Activated gamma-delta T cell treated with anti-CD3 and anti-CD28 coated beads, Interleukin-2, amount 50 U/mL, for 16 hours (primary cell): ENCODE measurements at places on chromosomes 3 and 15.

GRCh38 chr3:56361731-56362130 is 106.5 kb downstream of the ERC2 start:
- no peak for DNase-seq

GRCh38 chr3:101204246-101204645 is 116.1 kb downstream of the IMPG2 start:
- DNase-seq: no peak

- DNase-seq: no peak
Observed at GRCh38 chr3:37824090-37824953, 37.4 kb upstream of the CTDSPL start.

- DNase-seq: no peak
Observed at GRCh38 chr3:4793311-4793710, 185.9 kb upstream of the BHLHE40 start.
